ENCODE measurements at places on chromosomes 7 and 10. TPM values are rescaled to one million over a fixed set of nuclear protein-coding genes. Genes with fewer than 3 reads are reported as not detected.

Gene HOXA4
- not detected for total RNA-seq

Gene CFAP70
- total RNA-seq: 0.86 TPM

Gene CALCR
- total RNA-seq: not detected

Gene IFIT1
- 0.71 TPM for total RNA-seq

Gene GCK
- 1.8 TPM for total RNA-seq

Gene GRID2IP
- total RNA-seq: 0.33 TPM

Gene GNAT3
- total RNA-seq: not detected

Gene CRYGN
- total RNA-seq: not detected

Gene TAX1BP1
- total RNA-seq: 80.8 TPM

Gene UCMA
- total RNA-seq: not detected

Gene CALHM3
- not detected for total RNA-seq

GRCh38 chr7:104825099-104825498 lies 188.9 kb upstream of the KMT2E start:
- no peak for DNase-seq
- H3K4me1 ChIP-seq: no peaks in the 10 kb centered on the region
- no peaks in the 10 kb centered on the region for H3K27me3 ChIP-seq

GRCh38 chr10:21160116-21160515 lies 263.0 kb upstream of the NEBL start:
- H3K27me3 ChIP-seq: no peaks in the 10 kb centered on the region
- H3K27ac ChIP-seq: no peak overlapping the region
- no peaks in the 10 kb centered on the region for H3K4me1 ChIP-seq
- H3K36me3 ChIP-seq: no peaks in the 10 kb centered on the region
- H3K4me3 ChIP-seq: no peak overlapping the region
- no peak for DNase-seq

DNA sequence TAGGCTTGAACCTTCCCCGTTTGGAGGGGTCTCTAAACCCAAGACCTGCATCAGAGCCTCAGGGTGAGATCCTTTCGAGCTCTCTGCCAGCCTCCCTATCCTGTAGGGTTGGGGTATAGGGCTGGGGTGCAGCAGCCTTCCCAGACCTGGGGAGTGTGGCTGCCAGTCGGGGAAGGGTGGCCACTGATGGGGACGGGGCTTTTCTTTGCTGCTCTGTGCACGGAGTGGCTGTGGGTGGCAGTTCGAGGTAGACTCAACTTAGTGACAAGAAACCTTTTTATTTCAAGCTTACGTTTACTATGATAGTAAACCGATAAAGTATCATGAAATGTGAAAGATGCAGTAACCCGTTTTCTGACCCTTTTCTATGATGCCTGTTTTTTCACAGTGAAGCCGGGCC lies 13.0 kb downstream of the ZNF316 start:
- peaks cover 10% of the 10 kb centered on the region for H3K36me3 ChIP-seq
- H3K27me3 ChIP-seq: no peaks in the 10 kb centered on the region
- DNase-seq: no peak
- H3K27ac ChIP-seq: no peak overlapping the region
- H3K4me3 ChIP-seq: no peak overlapping the region

DNA sequence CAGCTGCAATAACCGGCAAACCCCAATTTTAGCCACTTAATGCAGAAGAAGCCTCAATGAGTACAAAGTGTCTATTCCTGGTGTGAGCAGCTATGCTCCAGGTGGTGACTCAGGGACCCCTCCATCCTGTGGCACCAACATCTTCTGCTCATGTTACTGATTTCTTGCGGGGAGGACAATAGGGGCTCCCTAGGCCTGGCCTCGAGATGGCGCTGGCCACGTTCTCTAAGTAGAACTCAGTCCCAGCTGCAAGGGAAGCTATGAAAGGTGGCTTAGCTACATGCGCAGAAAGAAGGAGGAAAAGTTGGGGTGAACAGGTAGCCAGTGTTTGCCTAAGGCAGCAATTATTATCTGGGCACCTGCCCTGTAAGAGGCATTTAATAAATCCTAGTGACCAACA lies 6.6 kb downstream of the GJD4 start:
- H3K4me3 ChIP-seq: no peak overlapping the region
- H3K27me3 ChIP-seq: peaks cover 5% of the 10 kb centered on the region
- DNase-seq: no peak
- H3K4me1 ChIP-seq: no peaks in the 10 kb centered on the region
- H3K27ac ChIP-seq: no peak overlapping the region

DNA sequence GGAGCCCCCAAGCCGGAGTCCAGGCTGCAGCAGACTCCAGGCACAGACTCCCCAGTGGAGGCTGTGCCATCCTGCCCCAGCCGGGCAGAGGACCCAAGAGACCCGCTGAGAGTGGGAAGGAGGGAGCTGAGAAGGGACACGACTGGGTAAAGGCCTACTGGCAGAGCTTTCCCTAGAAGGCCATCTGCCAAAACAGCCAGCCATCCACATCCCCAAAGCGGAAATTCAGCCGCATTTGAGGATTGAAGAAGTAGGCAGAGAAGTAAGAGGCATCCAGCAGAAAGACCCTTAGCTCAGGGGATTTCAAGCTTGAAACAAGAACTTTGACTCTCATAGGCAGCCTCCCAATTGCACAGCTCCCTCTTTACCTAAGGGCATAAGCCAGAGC lies 857 bp downstream of the CPXM2 start:
- no peak overlapping the region for H3K27ac ChIP-seq
- no peaks in the 10 kb centered on the region for H3K27me3 ChIP-seq
- H3K36me3 ChIP-seq: no peaks in the 10 kb centered on the region
- no peak for DNase-seq
- H3K4me3 ChIP-seq: no peak overlapping the region
- no peaks in the 10 kb centered on the region for H3K4me1 ChIP-seq

GRCh38 chr7:105751054-105751453 lies 125.3 kb downstream of the ATXN7L1 start:
- H3K27me3 ChIP-seq: no peaks in the 10 kb centered on the region
- H3K27ac ChIP-seq: no peak overlapping the region
- no peaks in the 10 kb centered on the region for H3K4me1 ChIP-seq

- no peak overlapping the region for H3K27ac ChIP-seq
- H3K27me3 ChIP-seq: no peaks in the 10 kb centered on the region
- peak overlapping the region; percentile 96 for H3K4me3 ChIP-seq
- no peak for DNase-seq
- H3K36me3 ChIP-seq: no peaks in the 10 kb centered on the region
These were observed 866 bp upstream of the SFMBT2 start for GRCh38 chr10:7411671-7412128.

GRCh38 chr7:98038731-98039130 lies 48.7 kb upstream of the OCM2 start:
- no peaks in the 10 kb centered on the region for H3K27me3 ChIP-seq
- no peak overlapping the region for H3K4me3 ChIP-seq
- no peak for DNase-seq
- H3K4me1 ChIP-seq: no peaks in the 10 kb centered on the region

GRCh38 chr7:27254625-27255024 lies 12.0 kb downstream of the EVX1 start:
- H3K36me3 ChIP-seq: no peaks in the 10 kb centered on the region
- DNase-seq: no peak
- no peak overlapping the region for H3K27ac ChIP-seq
- H3K4me1 ChIP-seq: no peaks in the 10 kb centered on the region

DNA sequence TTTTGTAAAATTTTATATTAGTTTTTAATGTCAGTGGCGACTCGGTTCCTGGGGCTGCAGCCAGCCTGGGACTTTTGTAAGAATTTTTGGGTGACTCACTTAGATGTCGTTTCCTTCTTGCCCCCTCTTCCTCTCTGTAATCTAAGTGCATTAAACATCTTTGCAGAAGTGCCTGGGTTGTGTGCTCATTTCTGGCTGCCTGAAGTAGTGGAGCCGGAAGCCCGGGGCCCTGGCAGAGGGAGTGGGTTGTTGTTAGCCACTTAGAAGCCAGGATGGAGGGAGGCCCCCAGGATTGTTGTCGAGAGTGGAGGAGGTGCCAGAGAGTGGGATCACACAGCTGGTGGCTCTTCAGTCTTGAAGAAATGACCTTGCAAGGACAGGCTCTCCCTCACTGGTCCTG lies 11.0 kb upstream of the TRIM8 start:
- H3K4me1 ChIP-seq: peaks cover 40% of the 10 kb centered on the region
- peak; percentile 49 for DNase-seq
- H3K27me3 ChIP-seq: no peaks in the 10 kb centered on the region

GRCh38 chr10:60714233-60714632 lies 64.0 kb upstream of the CDK1 start:
- H3K4me1 ChIP-seq: peaks cover 9% of the 10 kb centered on the region
- H3K36me3 ChIP-seq: no peaks in the 10 kb centered on the region
- no peak for DNase-seq
- no peaks in the 10 kb centered on the region for H3K27me3 ChIP-seq
- H3K4me3 ChIP-seq: no peak overlapping the region

DNA sequence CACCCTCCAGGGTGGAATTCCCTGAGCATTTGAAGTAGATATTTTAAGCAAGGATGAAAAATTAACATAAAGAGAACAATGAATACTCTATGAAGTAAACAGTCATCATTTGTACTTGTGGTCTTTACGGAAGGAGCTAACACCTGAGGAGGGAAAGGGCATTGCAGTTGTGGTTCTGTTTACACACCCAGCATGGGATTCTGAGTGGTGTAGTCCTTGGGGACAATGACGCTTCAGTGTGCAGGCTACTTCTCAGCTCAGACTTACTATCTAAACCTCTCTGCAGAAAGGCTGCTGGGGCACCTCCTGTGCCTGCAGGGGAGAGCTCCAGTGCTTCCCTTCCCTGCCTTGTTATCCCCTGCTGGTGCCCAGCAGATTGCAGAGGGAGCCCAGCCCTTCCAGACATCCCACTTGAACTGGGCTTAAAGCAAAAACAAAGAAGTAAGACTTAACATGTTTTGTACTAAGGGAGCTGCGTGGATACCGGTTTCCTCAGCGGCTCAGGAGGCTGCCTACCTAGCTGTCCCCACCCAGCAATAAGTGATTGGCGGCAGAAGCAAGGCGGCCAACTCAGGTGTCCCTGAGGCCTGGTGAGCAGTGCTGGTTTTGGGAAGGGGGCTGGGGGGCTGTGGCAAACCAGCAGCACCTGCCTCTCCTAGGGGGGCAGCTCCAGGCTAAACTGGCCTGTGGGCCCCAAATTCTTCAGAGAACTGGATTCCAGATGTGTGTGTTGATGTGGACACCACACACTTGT lies 89.1 kb downstream of the CELF2 start:
- peaks cover 11% of the 10 kb centered on the region for H3K4me1 ChIP-seq
- no peaks in the 10 kb centered on the region for H3K27me3 ChIP-seq
- H3K4me3 ChIP-seq: no peak overlapping the region
- no peak overlapping the region for H3K27ac ChIP-seq
- no peaks in the 10 kb centered on the region for H3K36me3 ChIP-seq

DNA sequence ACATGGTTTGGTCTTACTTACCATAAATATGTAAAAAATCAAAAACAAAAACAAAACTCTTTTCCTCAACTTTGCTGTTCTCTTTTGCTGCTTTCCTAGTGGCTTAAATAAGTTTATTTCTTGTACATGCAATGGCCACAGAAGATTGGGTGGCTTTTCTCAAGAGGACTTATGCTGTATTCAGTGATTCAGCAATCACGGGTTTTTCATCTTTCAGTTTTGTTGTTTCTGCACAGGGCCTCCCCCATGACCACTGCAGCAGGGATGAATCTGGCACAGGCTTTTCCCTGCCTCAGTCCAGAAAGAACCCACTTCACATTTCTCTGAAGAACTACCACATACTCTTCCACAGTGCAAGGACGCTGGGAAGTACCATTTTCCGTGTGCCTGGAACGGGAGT lies 355.0 kb downstream of the RNLS start:
- no peaks in the 10 kb centered on the region for H3K27me3 ChIP-seq
- no peaks in the 10 kb centered on the region for H3K36me3 ChIP-seq
- no peak overlapping the region for H3K4me3 ChIP-seq
- no peak for DNase-seq

- H3K4me3 ChIP-seq: no peak overlapping the region
- no peak overlapping the region for H3K27ac ChIP-seq
- H3K36me3 ChIP-seq: no peaks in the 10 kb centered on the region
- no peaks in the 10 kb centered on the region for H3K27me3 ChIP-seq
- no peaks in the 10 kb centered on the region for H3K4me1 ChIP-seq
- DNase-seq: no peak
These were observed 51.5 kb downstream of the NRCAM start for GRCh38 chr7:108404509-108405420.

DNA sequence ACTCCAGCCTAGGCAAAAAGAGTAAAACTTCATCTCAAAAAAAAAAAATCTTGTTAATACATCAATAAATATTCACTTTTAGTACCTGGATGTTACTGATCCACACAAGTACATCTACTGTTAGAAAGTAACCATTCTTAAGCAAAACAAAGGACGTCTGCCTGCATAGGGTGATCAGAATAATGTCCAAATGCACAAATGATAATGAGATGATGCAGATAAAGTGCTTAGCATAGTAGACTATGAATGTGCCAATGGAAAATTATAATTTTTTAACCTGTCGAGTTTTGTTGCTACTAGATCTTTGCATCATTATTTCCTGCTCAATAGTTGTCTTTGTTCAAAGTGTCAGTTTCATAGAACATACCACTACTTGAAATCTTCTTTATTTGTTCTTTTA lies 109.6 kb upstream of the IMMP2L start:
- H3K27me3 ChIP-seq: no peaks in the 10 kb centered on the region
- no peak overlapping the region for H3K27ac ChIP-seq
- H3K4me3 ChIP-seq: no peak overlapping the region
- no peak for DNase-seq
- H3K4me1 ChIP-seq: no peaks in the 10 kb centered on the region

GRCh38 chr7:50598460-50599343 lies 33.5 kb upstream of the DDC start:
- no peaks in the 10 kb centered on the region for H3K27me3 ChIP-seq
- DNase-seq: no peak
- no peaks in the 10 kb centered on the region for H3K4me1 ChIP-seq
- no peak overlapping the region for H3K27ac ChIP-seq
- H3K36me3 ChIP-seq: no peaks in the 10 kb centered on the region

DNA sequence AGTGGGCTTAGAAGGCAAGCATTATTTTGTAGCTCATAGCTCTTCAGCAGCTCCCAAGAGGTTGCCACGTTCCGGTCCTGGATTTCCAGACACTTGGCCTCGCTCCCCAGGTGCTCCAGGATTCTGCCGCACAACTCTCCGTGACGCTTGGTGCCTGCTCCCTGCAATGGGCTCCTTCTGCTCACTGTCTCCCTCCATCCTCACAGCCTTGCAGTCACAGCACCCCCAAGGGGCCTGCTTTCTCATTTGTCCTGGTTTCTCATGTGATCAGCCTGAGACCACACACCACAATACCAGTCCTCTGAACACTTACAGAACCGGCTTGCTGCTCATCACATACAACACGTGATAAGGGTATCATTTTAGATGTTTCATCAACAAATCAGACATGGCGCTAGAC lies 9.8 kb downstream of the IGFBP3 start:
- H3K27ac ChIP-seq: no peak overlapping the region
- H3K27me3 ChIP-seq: no peaks in the 10 kb centered on the region
- H3K36me3 ChIP-seq: no peaks in the 10 kb centered on the region
- DNase-seq: no peak
- H3K4me1 ChIP-seq: no peaks in the 10 kb centered on the region

DNA sequence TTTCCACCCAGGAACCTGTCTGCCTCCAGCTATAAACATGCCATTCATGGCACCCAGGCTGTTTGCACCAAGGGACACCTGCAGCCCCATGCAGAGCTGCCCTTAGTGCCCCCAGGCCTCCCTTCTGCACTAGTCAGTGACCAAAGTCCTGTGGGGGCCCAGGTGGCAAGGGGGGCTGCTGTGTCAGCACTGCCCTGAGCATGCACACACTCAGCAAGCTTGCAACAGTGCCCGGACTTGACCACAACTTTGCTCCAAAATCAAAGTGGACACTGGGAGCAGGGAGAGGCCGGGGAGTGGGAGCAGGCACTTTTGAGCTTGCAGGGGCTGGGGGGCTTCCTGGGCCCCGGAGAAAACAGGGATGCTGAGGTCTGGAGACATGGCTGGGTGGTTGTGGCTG lies 192.9 kb upstream of the MBL2 start:
- no peak overlapping the region for H3K4me3 ChIP-seq
- H3K36me3 ChIP-seq: no peaks in the 10 kb centered on the region
- no peaks in the 10 kb centered on the region for H3K4me1 ChIP-seq
- no peaks in the 10 kb centered on the region for H3K27me3 ChIP-seq
- DNase-seq: no peak

All from CD8-positive, alpha-beta memory T cell (primary cell).